ENCODE measurements at places on chromosomes 13 and 19. TPM values are rescaled to one million over a fixed set of nuclear protein-coding genes. Genes with fewer than 3 reads are reported as not detected.

- DNase-seq = no peak
These were observed 207.3 kb downstream of the TEX29 start for GRCh38 chr13:111527614-111528229.

- DNase-seq = no peak
These were observed 11.0 kb upstream of the KLK14 start for GRCh38 chr19:51093510-51094345.

GRCh38 chr19:45568732-45569131 lies 15.9 kb downstream of the OPA3 start:
- DNase-seq = no peak

- DNase-seq = no peak
These were observed 45.3 kb downstream of the CDK8 start for GRCh38 chr13:26299168-26299750.

GRCh38 chr13:50844084-50844875 lies 788 bp upstream of the DLEU7 start:
- DNase-seq = no peak

The KASH5 gene
- not detected for total RNA-seq

DNA sequence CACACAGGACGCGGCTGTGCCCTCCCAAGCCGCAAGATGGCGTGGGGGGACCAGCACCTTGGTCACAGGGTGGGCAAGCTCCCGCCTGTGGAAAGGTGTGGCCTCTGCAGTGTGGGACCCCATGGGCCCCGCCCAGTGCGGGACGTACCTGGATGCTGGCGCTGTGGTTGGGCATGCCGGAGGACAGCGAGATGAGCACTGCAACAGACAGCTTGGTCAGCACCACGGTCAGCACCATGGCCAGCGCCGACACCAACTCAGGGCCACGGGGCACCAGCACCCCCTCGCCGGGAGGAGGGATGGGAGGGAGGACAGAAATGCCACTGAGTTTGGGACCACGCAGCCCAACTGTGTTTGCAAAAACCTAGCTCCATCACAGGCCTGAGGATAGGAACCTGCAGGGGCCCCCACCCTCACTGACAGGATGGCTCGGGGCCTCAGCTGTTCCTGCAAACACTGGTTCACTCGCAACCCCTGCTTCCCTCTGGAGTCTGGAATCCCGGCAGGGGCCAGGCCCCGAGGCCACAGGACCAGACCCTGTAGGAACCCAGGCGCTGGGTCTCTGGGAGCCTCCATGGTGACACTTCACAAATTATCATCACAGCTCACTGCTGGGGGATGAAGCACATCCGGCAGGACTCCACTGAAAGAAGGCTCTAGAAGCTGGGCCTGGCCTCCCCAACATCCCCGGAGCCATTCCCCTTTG lies 27.1 kb downstream of the IZUMO4 start:
- DNase-seq = no peak

The C2CD4C gene
- 0.20 TPM for total RNA-seq

The CDC42EP5 gene
- total RNA-seq = 30.2 TPM

The ZNF578 gene
- 2.2 TPM for total RNA-seq

GRCh38 chr13:35595181-35595580 lies 118.7 kb upstream of the MAB21L1 start:
- DNase-seq = no peak

GRCh38 chr13:62432906-62433305 lies 1017.3 kb upstream of the PCDH20 start:
- no peak for DNase-seq

DNA sequence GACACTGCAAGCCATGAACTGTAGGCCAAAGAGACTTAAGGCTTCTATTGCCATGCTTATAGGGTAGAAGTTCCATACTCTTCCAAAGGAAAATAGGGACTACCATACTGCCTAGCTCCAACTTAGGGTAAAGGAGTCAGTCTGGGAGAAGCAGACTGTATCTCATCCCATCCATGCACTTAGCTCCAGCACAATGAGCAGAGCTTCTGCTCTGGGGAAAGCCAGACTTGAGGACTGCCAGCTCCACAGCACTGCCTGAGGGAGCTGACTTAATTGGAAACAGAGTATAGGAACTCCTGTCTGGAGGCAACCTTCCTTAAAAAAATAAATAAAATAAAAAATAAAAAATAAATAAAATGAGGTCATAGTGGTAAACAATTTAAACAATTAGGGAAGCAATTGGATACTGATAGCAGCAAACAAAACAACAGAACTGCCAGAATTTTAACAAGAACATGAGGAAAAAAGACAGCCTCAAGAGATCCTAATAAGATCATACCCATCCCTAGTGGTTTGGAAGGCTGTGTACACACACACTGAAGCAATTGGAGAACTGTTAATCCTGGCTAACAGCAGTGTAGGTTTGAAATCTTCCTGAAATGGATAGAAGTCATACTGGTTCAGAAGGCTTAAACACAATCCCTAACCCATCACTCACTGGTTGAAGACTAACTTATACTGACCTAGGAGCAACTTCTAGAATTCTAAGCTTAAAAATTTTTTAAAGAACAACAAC lies 550.1 kb downstream of the TBC1D4 start:
- no peak for DNase-seq

DNA sequence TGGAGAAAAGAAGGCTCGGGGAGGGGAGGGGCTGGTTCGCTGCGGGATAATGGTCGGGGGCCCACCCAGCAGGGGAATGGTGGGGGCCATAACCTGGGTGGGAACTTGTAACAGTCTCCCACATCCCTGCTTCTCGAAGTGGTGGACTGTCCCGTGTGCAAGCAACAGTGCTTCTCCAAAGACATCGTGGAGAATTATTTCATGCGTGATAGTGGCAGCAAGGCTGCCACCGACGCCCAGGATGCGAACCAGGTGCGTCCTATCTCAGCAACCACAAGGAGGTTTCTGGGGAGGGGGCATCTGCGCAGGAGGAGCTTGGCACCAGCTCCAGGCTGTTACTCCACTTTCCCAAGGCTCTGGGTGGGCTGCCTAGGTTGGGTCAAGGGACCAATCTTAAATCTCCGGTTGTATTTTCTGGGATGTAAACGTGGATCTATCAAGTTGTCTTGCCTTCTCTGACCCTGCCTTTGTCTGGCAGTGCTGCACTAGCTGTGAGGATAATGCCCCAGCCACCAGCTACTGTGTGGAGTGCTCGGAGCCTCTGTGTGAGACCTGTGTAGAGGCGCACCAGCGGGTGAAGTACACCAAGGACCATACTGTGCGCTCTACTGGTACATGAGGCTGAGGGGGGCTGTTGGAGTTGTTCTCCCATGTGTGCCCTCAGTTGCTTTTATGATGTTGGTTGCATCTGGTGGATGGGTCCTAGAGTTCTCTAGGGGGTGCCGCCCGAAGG lies 1.6 kb downstream of the TRIM28 start:
- no peak for DNase-seq

DNA sequence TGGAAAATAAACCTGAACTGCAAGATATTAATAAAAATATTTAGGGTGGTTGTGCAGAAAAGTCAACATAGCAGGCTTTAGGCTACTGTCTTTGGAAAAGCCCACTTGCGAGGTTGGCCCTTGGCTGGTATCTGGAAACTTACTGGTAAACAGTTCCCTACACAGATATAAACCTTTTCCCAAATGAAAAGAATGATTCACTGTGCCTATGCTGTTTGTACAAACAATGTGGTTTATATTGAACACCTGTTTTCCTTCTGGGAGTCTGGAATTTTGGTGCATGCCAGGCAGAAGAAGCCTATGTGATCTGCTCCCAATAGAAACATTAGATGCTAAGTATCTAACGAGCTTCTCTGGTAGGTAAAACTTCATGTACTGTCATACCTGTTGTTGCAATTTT lies 29.7 kb upstream of the SOHLH2 start:
- no peak for DNase-seq

- DNase-seq = no peak
These were observed 23.1 kb downstream of the CCDC8 start for GRCh38 chr19:46390121-46390858.

- DNase-seq = no peak
These were observed 4.1 kb upstream of the C19orf53 start for GRCh38 chr19:13770013-13770635.

DNA sequence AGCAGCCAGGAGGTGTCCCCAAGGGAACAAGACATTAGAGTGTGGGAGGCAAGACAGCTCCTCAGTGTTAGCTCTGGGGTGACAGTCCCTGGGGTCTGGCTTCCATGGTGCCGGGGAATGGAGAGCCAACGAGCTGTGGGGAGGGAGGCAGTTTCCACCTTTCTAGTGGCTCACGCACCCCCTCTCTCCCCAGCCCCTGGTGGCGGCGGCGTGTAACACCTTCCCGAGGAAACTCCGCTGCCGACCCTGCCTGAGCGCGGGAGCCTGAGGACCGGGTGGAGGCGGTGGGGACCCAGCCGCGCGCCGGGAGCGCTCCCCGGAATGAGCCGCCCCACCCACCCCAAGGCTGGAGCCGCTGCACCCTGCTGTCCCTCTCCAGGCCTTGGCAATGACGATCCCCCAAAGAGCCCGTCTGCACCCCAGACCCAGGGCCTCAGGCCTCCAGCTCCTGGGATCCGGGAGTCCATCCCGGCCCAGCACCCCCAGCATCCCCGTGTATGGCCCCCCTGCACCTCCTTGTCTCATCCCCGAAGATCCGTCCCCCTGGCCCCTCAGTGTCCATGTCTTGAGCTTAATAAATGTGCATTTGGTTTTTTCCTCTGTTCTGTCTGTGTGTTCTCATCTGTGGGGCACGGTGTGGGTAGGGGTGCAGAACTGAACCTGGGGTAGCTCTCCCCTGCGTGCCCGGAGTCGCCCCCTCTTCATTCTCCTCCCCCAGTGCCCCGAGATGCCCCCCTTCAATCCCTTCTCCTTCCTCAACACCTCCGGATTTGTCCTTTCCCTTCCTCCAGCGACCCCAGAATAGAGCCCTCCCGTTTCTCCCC lies 622 bp upstream of the FXYD5 start:
- no peak for DNase-seq

DNA sequence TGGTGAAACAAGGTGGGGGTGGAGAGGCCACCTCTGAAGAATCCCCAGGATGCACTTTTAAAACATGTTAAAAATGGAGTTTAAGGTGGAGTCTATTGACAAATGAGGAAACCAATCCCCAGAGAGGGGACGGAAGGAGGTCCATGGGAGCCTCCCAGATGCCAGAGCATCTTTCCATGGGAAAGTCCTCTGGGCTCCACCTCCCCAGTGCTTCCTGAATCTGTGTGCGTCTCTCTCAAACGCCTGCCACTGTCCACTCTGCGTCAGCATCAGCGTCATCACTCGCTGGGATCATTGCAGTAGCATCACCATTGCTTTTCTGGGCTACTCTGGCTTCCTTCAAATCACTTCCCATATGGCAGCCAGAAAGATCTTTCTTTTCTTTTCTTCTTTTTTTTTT lies 6.2 kb downstream of the GPR4 start:
- DNase-seq = no peak

DNA sequence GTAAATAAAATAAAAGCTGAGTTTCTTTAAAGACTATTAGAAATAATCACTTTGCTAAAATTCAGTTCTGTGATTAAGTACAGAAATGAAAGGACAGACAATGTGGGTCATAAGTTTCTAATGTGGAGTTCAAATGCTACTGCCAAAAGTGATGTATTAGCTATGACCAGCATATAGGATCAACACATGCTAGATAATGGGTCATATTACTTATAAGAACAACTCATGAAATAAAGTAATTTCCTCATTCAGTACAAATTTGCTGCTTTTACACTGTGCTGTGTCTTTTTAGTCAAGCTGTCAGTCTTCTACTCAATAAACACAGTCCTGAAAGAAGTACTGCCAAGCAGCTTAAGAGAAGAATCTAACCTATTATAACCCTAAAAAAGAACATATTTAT lies 135.2 kb downstream of the VWA8 start:
- no peak for DNase-seq

- no peak for DNase-seq
These were observed 904 bp upstream of the SOX1 start for GRCh38 chr13:112065867-112066623.

The ANGPTL8 gene
- not detected for total RNA-seq

The TMPRSS9 gene
- total RNA-seq = not detected

The MYO16 gene
- total RNA-seq = not detected

DNA sequence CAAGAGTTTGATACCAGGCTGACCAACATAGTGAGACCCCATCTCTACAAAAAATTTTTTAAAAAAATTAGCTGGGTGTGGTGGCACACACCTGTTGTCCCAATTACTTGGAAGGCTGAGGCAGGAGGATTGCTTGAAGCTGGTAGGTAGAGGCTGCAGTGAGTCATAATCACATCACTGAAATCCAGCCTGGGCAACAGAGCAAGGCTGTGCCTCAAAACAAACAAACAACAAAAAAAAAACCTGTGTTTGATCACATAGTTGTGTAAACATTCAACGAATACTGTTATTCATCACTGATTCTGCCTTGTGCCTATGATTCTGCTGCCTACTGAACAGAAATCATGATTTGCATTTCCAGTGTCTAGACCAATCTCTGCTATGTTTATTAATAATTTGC lies 134.0 kb downstream of the TBC1D4 start:
- no peak for DNase-seq

The DIRAS1 gene
- under 0.01 TPM for total RNA-seq

The VSTM2B gene
- total RNA-seq = not detected

- DNase-seq = no peak
These were observed 990 bp downstream of the LMTK3 start for GRCh38 chr19:48510421-48511268.

DNA sequence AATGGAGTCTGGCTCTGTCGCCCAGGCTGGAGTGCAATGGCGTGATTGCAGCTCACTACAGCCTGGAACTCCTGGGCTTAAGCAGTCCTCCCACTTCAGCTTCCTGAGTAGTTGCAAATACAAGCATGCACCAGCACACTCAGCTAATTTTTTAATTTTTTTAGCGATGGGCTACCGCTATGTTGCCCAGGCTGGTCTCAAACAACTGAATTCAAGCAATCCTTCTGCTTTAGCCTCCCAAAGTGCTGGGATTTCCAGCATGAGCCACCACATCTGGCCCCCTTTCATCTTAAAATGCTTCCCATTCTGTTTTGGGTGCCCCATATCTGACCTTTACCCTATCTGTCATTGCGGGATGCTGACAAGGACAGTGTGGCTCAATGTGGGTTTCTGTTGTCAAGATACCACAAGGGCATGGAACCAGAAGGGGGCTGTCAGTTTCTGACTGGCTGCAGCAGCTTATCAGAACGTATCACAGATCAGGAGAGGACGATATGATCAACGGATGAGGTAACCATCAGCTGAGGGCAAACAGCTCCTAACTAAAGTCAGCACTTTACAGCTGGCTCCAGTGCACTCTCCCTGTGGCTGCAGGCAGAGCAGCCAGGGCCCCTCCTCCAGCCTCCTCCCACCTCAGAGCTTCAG lies 32.4 kb downstream of the GPR42 start:
- no peak for DNase-seq

The OPA3 gene
- 9.7 TPM for total RNA-seq

DNA sequence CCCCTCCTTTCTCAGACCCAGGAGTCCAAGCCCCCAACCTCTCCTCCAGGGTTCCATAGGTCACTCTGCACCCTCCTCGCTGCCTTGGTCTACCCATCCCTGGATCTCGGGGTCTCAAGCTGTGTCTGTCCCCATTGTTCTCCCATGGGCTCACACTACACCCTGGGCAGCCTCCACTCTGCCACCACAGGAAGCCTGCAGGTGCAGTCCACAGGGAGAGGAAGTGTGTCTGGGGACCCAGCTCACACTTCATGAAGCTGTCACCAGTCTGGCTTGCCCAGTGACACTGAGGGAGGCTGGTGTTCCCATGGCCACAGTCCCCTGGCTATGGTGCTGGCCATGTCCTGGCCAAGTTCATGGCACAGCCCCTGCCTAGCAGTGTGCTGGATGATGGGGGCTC lies 5.3 kb downstream of the NECTIN2 start:
- DNase-seq = no peak

All from pulmonary artery endothelial cell (primary cell).